Right renal cortex interstitium (tissue), 3 donors: ENCODE measurements at places on chromosomes 13 and 19. TPM values are rescaled to one million over a fixed set of nuclear protein-coding genes. Genes with fewer than 3 reads are reported as not detected.

Gene PEX11G
- polyA plus RNA-seq: 5.4 TPM

Gene KLK3
- polyA plus RNA-seq: 0.42 TPM

Gene TEX26
- 1.2 TPM for polyA plus RNA-seq

Gene NAXD
- polyA plus RNA-seq: 40.5 TPM

Gene ZNF235
- 12.5 TPM for polyA plus RNA-seq

Gene GJB6
- 1.9 TPM for polyA plus RNA-seq

Gene MEDAG
- 1.3 TPM for polyA plus RNA-seq

Gene CEACAM21
- polyA plus RNA-seq: 0.86 TPM

Gene PROSER1
- polyA plus RNA-seq: 31.4 TPM

GRCh38 chr13:93477238-93477637 lies 250.6 kb downstream of the GPC6 start:
- no peak for DNase-seq

- no peak for DNase-seq
Observed at GRCh38 chr13:102680842-102681740, 13.8 kb downstream of the METTL21C start.

- no peak for DNase-seq
Observed at GRCh38 chr13:95323930-95324662, 22.8 kb upstream of the ABCC4 start.

- DNase-seq: no peak
Observed at GRCh38 chr19:50065938-50066337, 40.1 kb downstream of the ZNF473 start.

- DNase-seq: no peak
Observed at GRCh38 chr13:45437947-45438346, 19.8 kb upstream of the SLC25A30 start.

DNA sequence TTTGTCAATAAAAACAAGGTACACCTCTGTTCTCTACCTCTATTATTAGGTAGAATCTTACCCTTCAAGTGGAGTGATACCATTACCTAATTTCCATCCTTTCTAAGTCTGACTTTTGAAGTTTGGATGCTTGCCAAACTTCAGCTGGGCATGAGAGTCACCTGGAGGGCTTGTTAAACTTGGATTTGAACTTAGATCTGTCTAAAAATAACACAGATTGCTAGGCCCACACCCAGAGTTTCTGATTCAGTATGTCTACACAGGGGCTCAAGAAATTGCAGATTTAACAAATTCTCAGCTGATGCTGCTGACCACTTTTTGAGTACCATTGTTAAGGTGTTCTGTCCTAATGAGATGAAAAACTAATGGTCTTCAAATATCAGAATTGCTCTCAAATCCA lies 512.2 kb downstream of the LMO7 start:
- no peak for DNase-seq

DNA sequence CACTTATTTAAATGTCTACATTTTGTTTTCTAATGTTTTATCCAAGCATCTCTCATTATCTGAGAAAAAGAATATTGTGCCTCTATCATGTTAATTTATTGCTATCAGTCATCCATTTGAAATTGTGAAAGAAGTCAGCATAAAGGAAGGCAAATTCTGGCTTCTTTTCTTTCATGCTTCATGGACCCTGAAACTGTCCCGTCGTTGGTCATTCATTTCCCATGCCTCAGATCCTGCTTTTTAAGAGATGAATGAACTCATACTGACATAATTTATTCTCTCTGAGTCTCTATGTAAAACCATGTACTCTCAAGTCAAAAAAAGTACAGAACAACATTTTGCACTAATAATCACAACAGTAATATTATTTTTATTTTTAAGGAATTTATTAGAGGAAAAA lies 2512.0 kb downstream of the PCDH9 start:
- no peak for DNase-seq

- no peak for DNase-seq
Observed at GRCh38 chr13:43983373-43983772, 103.7 kb downstream of the LACC1 start.

DNA sequence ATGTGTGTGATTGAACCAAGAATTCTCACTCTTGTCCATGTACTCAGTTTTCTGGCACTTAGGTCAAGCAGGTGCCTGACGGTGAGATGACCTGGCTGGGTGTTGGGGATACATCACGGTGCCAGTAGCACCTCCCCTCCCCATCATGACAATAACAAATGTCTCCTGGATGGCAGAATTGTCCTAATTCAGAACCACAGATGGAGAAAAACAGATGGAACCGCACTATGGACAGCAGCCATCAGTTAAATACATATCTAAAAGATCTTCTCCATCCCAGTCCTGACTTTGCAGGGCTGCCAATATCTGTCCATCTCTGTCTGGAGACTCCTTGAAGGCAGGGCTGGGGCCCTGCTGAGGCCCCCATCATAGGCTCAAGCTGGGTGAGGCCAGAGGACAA lies 126.9 kb downstream of the PTPRS start:
- DNase-seq: no peak

- DNase-seq: no peak
Observed at GRCh38 chr13:106602178-106602577, 34.2 kb upstream of the ARGLU1 start.

GRCh38 chr19:1017906-1018305 lies 3.0 kb downstream of the TMEM259 start:
- no peak for DNase-seq

- no peak for DNase-seq
Observed at GRCh38 chr13:23848646-23849141, 40.5 kb downstream of the MIPEP start.
